ENCODE measurements at places on chromosomes 1 and 21.

GRCh38 chr1:2255420-2256369 lies 27.6 kb downstream of the SKI start:
- DNase-seq, result no peak

DNA sequence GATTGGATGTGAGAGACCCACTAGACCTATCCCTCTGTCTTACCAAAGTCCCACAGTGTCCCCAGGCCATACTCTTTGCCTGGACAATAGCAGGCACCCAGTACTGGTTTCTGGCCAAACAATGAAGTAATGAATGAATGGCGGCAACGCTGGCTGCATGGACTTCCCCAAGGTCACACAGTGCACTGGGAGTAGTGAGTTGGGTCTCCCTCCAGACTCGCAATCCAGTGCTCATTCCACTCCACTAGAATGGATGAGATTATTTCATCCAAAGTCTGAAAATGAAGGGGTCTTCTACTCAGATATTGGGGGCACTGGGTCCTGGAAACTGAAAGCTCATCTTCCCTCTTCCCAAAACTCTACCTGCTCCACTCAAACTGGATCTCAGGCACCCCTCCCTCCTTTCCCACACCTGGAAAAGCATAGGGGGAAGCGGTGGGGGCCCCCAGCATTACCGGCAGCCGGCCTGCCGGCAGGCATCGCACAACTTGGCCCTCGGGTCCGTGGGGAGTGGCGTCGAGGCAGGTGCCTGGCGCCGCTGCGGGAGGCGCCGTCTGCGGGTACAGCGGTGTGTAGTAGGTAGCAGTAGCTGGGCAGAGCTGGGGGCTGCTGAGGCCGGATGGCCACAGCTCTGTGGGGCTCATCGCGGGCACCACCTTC lies 816 bp downstream of the E2F2 start:
- DNase-seq, result no peak

GRCh38 chr1:173268786-173269277 lies 61.7 kb upstream of the TNFSF4 start:
- DNase-seq, result no peak

- no peak for DNase-seq
These were observed 75.0 kb downstream of the TPR start for GRCh38 chr1:186300056-186300455.

DNA sequence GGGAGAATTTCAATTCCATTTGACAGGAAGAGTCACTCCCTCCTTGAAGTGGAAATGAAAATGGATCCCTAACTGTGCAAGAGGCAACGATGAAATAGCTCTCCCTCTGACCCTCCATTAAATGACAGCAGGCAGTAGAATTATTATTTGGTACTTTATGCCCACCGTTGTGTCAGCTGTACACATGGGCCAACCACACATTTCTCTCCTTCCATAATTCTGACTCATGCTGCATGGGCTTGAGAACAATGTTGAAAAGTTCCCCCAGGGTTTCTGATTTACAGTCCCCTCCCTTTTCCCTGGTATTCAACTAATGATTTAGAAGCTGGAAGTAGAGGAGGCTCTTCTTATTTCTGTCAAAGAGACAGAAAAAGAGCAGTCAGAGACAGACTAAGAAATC lies 103.5 kb downstream of the RGS7 start:
- DNase-seq, result no peak

DNA sequence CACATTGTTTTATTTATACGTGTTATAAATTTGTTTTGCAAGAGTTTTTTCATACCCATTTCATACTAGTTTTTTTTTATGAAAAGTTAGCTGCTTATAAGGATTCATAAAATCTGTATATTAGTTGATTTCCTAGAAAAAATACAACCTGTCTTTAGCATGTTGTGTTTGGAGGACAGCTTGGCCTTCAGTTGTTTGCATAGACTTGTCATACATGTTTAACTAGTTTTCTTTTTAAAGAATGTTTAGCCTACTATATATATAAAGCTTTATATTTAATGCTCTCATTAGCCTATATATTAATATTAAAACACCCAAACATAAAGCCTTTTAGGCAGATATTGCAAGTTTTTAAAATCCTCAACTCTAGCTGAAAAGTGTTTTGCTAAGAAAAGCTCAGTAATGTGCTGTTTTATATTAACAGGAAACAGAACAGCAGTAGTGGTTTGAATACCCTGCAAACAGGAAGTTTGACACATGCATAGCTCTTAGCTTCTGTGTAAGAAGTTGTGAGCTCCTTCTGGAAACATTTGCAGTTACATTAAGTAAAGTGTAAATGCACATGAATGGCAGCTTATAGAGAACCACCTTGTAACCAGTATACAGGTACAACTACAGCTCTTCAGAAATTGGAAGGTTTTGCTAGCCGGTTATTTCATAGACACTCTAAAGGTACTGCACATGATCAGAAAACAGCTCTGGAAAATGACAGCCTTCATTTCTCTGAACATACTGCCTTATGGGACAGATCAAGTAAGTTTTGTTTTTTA lies at the start of gene PRKACB:
TSS of gene PRKACB (plus strand) at position 476 of the 770 bp plus-strand sequence. CDS start at position 567, 91 bp downstream.
- no peak for DNase-seq

GRCh38 chr1:32250893-32251716 lies at the start of gene LCK:
TSS of gene LCK (plus strand) at chr1:32251265. CDS start at chr1:32274330, 23,065 bp downstream.
- no peak for DNase-seq

GRCh38 chr1:235954306-235955283 lies 87.9 kb upstream of the LYST start:
- DNase-seq, result peak; percentile 55

GRCh38 chr1:175830500-175830899 lies 87.1 kb upstream of the TNR start:
- DNase-seq, result no peak

DNA sequence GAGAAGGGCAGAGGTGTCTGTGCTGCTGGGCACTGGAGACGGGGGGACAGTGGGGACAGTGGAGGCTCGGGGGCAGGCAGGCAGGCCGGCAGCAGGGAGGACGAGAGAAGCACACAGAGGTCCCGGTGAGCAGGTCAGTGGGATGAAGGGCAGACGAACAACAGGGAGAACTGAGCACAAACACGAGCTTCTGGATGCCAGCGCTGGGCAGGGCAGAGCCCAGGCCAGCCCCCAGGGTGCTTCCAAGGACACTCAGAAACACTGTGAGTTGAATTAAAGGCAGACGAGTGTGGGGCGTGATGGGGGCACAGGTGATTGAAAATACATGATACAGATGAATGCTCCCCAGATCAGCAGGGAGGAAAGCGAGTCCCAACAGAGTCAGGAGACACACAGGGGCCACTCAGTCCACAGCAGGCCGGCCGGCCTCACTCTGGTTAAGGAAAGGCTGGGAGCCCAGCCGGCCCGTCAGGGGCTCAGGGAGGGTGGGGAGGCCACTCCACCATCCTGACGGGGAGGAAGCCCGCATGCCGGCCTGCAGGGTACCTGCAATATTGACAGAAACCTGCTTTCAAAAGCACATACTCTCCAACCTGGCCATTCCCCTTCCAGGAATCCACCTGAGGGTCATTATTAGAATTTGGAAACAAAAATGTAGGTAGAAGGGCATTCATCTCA lies 14.1 kb downstream of the SLC19A1 start:
- peak; percentile 20 for DNase-seq

- no peak for DNase-seq
These were observed 15.7 kb downstream of the PATJ start for GRCh38 chr1:61757950-61758349.

DNA sequence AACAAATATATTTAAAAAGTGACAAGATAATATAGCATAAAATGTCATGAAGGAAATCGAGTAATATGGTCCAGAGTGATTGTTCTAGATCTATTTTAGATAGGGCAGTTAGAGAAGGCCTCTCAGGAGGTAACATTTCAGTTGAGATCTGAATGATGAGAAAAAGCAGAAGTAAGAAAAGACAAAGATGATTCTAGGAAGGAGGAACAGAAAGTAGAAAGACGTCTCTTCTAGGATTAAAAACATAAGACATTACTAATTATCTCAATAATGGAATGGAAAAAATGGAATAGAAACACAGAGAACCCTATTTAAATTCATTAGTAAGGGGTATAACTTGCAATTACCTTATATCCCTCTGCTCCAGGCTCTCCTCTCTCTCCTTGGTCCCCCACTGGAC lies 130.0 kb upstream of the ZNHIT6 start:
- no peak for DNase-seq

DNA sequence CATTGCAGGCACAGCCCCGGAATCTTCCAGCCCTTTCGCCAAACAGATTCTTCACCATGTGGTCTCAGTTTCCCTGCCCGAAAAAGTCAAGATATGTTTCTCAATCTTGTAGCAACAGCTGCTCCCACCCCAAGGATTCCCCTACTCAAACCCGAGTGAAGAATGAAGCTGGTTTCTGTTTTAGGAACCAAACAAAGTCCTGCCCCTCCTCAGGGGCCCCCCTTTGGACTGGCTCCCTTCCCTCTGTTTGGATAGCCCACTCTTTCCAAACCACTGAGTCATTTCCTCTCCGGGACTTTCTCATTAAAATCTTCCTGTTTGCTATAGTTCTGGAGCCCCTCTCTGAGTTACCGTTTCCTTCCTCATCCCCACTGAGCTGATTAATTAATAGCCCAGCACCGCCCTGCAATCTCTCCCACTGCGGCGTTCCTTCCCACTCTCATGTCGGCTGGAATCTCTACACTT lies 100.9 kb downstream of the TSEN15 start:
- peak; percentile 42 for DNase-seq

DNA sequence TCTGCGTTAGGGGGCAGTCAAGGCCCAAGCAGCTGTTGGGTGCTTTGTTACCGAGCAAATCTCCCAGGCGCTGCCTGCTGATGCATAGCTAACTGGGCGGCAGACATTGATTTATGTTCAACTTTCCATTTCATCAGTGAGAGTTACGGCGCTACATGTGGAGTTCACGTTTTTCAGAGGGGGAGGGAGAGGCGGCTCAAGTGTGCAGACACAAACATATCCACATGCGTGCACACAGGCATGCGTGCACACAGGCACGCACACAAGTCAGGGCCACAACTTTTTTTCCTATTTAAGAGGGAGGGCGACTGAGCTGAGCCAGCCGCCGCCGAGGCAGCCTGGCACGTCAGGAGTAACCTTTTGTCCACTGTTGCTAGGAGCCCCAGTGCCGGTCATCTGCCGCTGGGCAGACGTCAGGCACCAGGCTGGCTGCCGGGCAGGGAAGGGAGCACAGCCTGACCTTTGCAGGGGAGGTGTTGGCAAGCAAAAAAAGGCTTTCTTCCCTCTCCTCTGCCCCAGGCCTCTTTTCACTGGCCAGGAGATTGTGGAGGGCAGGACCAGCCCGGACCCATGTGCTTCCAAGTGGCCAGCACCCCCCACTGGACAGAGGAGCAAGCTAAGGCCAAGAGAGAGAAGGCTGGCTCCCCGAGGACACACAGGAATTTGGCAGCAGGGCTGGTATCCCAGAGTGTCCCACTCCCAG lies 73.3 kb downstream of the MRPL37 start:
- peak; percentile 71 for DNase-seq

DNA sequence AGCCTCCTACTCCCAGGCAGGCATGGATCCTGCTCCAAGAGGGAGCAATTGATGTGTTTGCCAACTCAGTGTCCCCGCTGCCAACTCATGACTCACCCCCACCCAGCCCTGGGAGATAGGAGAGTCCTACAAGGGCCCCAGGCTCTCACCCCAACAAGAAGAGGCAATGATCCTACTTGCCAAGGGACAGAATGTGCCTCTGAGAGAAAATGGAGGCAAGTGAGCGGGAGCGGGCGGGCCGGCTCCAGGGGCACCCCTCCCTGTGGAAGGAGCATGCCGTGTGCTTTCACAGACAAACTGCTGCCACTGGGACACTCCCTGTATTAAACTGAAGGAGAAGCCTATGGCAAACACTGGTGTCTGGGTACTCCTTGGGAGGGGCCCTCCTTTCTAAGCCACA lies 16.7 kb downstream of the PKP1 start:
- DNase-seq, result peak; percentile 64

DNA sequence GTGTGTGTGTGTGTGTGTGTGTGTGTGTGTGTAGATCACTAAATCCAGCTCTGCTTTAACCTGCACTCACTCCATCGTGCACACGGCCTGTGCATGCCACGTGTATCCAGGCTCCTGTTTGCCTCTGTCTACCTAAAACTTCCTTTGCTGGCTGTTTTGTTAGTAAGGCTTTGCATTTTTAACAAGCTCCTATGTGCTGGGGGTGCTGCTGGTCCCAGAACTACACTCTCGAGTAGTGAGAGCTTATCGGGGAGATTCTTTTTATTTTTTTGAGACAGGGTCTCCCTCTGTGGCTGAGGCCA lies 596 bp upstream of the TCEA3 start:
- no peak for DNase-seq

- DNase-seq, result peak; percentile 62
These were observed 65.4 kb downstream of the PLEKHA6 start for GRCh38 chr1:204294357-204294756.

- peak; percentile 65 for DNase-seq
These were observed 2.1 kb upstream of the S100A9 start for GRCh38 chr1:153355445-153356071.

DNA sequence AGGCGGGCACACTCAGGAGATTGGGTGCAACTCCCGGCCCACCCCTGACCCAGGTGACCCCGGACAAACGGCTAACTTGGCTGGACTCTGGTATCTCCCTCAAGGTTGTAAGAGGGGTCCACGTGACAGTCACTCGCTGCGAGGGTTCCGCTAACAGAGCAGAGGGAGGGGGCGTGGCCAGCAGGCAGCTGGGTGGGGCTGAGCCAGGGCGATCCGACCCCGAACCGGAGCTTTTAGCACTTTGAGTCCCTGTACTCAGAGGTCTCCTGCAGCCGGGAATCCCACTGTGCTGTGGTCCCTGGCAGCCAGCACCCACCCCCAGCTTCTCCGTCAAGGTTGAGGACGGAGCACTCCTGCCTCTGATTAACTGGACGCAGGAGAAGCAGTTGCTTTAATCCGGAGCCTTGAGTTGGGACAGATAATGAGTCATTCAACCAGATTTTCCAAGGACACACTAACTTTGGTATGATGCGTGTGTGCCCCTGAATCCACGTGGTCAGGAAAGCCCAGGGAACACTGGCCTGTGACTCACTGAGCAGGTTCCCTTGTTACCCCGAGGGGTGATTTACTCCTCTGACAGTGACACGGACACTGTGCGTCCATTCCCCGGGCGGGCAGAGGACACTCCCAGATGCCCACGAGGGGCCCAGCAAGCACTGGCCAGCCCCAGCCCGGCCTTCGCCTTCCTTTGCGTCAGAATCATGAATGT lies 16.8 kb downstream of the TRPM2 start:
- no peak for DNase-seq

GRCh38 chr21:41710823-41711160 lies 56.1 kb downstream of the RIPK4 start:
- DNase-seq, result no peak

DNA sequence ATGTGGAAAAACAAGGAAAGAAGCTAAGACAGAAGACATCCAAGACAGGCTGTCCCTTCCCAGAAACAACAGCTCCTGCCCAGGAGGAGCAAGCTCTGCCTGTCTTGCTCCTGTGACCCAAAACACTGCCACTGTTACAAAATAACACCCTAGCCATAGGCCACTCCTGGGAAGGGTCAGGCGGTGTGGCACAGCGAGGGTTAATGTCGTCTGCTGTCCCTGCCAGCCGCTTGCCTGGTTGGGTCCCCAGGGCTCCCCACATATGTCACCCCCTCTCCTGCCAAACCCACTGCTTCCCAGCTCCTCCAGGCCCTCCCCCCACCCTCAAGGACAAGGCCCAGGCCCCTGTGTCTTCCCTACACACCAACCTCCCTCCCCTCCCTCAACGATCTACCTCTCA lies 3.9 kb upstream of the NHLH1 start:
- DNase-seq, result no peak

- DNase-seq, result no peak
These were observed 40.4 kb downstream of the ST3GAL3 start for GRCh38 chr1:43747736-43748135.
